ENCODE measurements at places on chromosomes 1 and 21. TPM values are rescaled to one million over a fixed set of nuclear protein-coding genes. Genes with fewer than 3 reads are reported as not detected.

- DNase-seq: no peak
Measured at GRCh38 chr1:162192306-162192678, 122.8 kb downstream of the NOS1AP start.

- no peak for DNase-seq
Measured at GRCh38 chr1:239947801-239948200, 143.9 kb upstream of the FMN2 start.

The STIL gene
- 1.5 TPM for total RNA-seq

- peak; percentile 94 for DNase-seq
Measured at GRCh38 chr1:204431310-204432184, 19.9 kb upstream of the PPP1R15B start.

The ZNF362 gene
- 11.1 TPM for total RNA-seq
